ENCODE measurements at places on chromosomes 2 and 18. TPM values are rescaled to one million over a fixed set of nuclear protein-coding genes. Genes with fewer than 3 reads are reported as not detected.

Gene DQX1
- total RNA-seq, result not detected

Gene PPP1R1C
- not detected for total RNA-seq

Gene FAHD2B
- total RNA-seq, result 9.8 TPM

Gene VAPA
- 236 TPM for total RNA-seq

Gene RASGRP3
- 22.5 TPM for total RNA-seq

Gene EGR4
- not detected for total RNA-seq

Gene SOCS6
- 12.8 TPM for total RNA-seq

Gene KIF1A
- total RNA-seq, result 0.05 TPM

Gene TUBB8B
- total RNA-seq, result not detected

Gene SNED1
- 31.6 TPM for total RNA-seq

Gene SETBP1
- 15.3 TPM for total RNA-seq

Gene HOXD4
- total RNA-seq, result not detected

Gene IL36A
- total RNA-seq, result not detected

Gene CD226
- 0.03 TPM for total RNA-seq

Gene IHH
- total RNA-seq, result 0.27 TPM

Gene NEMP2
- total RNA-seq, result 0.24 TPM

Gene GNLY
- total RNA-seq, result 9.2 TPM

Gene DGUOK
- 23.2 TPM for total RNA-seq

Gene MAT2A
- 131 TPM for total RNA-seq

Gene TEKT4
- not detected for total RNA-seq

Gene LIPT1
- 6.2 TPM for total RNA-seq

Gene DDX18
- total RNA-seq, result 24.9 TPM
